Stimulated activated CD8-positive, alpha-beta memory T cell treated with anti-CD3 and anti-CD28 coated beads, Interleukin-15, amount 100 ng/mL, for 24 hours (primary cell): ENCODE measurements at places on chromosomes 7 and 10.

- DNase-seq, result no peak
These were observed 1.0 kb upstream of the DENND2A start for GRCh38 chr7:140641524-140642195.

DNA sequence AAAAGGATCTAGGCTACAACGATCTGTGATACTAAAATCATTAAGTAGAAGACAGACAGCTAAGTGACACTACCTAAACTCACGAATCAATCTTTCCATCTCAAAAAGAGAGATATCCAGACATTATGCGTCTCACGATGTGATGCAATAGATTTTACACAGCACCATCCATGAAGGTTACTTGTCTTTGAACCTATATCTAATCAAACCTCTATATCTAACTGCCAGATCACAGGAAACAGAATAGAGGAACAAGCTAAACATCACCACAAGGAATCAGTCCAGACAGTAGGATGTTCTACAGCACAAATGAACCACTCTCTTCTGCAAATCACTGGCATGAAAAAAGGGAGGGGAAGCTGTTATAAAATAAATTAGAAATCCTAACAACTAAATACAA lies 4.1 kb downstream of the RAPGEF5 start:
- no peak for DNase-seq

DNA sequence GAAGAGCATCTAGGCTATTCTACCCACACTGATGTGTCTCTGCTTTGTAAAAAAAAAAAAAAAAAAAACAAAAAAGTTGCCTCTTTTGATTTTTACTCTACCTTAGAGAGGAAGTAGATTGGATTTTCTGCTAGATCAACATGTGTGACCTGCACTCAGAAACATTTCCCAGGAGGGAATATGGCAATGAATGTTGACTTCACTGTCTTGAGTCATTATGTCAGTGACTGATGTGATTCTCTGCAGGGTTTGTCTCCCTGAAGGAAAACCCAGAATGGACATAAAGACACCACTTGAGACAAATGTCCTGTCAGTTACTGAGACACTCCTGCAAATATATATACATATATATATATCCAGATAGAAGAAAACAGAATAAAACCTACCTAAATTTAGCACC lies 370.3 kb downstream of the BMPER start:
- DNase-seq, result no peak

DNA sequence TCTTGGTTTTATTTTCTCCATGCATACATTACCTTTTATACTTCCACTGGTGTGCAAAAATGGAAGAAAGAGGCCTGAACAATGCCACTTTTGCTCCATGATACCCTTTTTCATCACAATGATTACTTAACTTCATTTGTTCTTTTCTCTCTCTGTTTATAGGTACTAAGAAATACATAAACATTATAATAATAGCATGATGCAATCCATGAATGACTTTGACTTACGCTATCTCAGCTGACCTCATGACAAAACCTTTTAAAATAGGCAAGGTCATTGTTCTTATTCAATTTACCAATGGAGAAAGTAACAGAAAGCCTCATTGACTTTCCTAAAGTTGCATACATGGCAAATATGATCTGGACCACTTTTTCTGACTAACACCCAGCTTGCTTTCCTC lies 105.1 kb upstream of the ZEB1 start:
- no peak for DNase-seq
